ENCODE measurements at places on chromosomes 4 and X. TPM values are rescaled to one million over a fixed set of nuclear protein-coding genes. Genes with fewer than 3 reads are reported as not detected.

The TAF9B gene
- 14.2 TPM for total RNA-seq

GRCh38 chr4:85728464-85728863, 253.5 kb downstream of the ARHGAP24 start:
- no peak for DNase-seq

DNA sequence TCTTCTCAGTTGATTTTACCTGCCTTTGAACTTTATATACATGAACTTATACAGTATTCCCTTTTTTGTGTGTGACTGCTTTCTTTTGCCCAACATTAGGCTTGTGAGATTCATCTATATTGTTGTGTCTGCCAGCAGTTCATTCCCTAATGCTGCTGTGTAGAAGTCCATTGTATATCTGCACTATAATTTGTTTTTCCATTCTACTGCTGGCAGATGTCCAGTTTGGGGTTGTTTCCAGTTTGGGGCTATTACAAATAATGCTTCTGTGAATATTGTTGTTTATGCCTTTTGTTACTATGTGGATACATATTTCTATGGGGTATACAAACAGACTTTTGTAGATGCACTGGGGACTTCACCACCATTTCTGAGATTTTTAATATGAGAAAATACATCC, 268.4 kb downstream of the DCTD start:
- DNase-seq, result no peak

The VEGFD gene
- 1.7 TPM for total RNA-seq

GRCh38 chr4:32249040-32249439, 1528.9 kb downstream of the PCDH7 start:
- no peak for DNase-seq

- no peak for DNase-seq
These were observed 77.9 kb downstream of the EGF start for GRCh38 chr4:109990261-109991257.

The SMAD1 gene
- total RNA-seq, result 61.7 TPM

The ATP2B3 gene
- not detected for total RNA-seq

DNA sequence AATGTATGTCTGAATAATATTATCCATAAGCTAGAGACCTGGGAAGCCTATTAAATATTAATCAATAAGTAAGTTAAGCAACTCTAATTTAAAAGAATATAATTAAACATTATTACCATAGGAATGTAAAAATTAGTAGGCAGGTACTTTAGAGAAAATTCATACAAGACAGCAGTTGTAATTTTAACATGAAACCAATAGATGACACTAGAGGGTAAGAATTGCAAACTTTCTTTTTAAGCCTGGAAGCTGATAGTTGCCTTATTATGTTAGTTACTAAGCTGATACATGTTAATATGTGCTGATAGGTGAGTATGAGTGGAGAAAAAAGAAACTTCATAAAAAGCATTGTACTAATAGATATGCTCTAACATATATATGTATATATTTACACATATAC, 1157.4 kb downstream of the FAM133A start:
- DNase-seq, result no peak

DNA sequence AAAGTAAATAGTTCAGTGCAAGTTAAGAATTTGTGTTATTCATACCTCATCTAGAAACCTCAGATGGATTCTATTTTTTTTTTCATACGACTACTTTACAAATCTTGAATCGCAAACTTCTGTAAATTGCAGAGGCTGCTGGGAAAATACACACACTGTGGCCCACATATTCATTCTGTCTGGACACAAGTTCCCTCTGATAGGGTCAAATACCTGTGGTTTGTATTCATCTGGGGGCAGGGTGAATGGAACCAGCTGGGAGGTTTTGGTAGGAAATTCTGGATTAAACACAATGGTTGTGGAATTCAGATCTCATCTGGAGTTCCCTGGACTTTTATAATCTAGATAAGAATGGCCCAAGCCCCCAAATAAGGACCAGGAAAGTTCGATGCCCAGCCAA, 56.2 kb downstream of the SPATA18 start:
- DNase-seq, result no peak

The ADGRG4 gene
- not detected for total RNA-seq

The MAOB gene
- total RNA-seq, result 4.5 TPM

DNA sequence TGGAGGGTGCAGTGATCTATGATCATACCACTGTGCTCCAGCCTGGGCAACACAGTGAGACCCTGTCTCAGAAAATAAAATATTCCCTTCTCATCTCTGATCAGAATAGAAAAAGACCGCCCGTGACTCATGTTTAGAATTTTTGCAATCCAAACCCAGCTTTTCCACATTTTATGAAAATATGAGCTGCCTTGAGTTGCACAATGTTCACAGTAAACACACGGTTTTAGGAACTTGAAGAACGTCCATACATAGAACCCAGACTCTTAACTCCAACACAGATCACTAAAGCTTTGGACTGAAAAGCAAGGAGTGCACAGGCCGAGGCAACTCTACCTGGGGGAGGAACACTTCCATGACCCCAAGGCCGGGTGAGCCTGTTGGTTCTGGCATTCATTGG, 305.0 kb downstream of the TENM3 start:
- no peak for DNase-seq

- DNase-seq, result no peak
These were observed 212.6 kb upstream of the JADE1 start for GRCh38 chr4:128596853-128597252.

The GAGE12H gene
- not detected for total RNA-seq

The GUCY1B1 gene
- total RNA-seq, result 8.1 TPM

The FAT4 gene
- total RNA-seq, result 5.4 TPM

- no peak for DNase-seq
These were observed 8.1 kb upstream of the ARX start for GRCh38 chrX:25023908-25024307.

- no peak for DNase-seq
These were observed 109.8 kb upstream of the ANXA3 start for GRCh38 chr4:78441756-78442155.

The ANTXR2 gene
- 9.8 TPM for total RNA-seq

- DNase-seq, result no peak
These were observed 234.0 kb upstream of the SLIT2 start for GRCh38 chr4:20017777-20018115.

DNA sequence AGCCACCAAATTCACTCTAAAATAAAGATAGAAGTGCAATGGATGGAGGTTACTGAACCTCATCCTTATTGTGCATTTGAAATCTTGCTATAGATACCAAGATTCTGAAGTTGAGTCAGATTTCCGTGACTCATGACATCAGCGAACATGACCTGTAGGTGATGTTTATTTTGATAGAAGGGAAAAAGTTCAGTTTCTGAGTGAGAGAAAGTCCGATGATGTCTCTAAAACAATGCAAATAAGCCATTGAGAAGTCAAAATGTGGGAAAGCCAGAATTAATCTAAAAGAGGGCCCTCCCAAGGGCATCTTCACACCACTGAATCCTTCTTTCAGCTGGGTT, 20.0 kb downstream of the PHOX2B start:
- no peak for DNase-seq

DNA sequence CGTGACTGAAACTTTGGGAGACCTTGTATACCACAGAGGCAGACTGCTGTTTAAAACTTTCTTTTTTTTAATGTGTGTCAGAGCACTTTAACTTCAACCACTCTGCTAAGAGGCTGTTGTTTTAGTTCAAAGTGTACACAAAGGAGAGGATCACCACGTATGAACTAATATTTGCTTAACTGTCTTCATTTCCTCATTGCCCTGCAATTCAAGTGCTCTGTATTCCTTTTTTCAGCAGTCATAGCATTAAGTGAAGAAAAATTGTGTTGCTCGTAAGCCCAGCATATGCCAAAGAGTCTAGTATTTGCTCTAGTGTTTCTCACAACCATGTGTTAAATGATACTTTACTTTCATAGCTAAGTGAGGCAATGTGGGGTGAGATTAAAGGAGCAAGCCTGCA, 63.0 kb upstream of the HHIP start:
- DNase-seq, result no peak

- DNase-seq, result no peak
These were observed 72.9 kb upstream of the STIM2 start for GRCh38 chr4:26787461-26788340.

The ABCE1 gene
- 80.4 TPM for total RNA-seq

DNA sequence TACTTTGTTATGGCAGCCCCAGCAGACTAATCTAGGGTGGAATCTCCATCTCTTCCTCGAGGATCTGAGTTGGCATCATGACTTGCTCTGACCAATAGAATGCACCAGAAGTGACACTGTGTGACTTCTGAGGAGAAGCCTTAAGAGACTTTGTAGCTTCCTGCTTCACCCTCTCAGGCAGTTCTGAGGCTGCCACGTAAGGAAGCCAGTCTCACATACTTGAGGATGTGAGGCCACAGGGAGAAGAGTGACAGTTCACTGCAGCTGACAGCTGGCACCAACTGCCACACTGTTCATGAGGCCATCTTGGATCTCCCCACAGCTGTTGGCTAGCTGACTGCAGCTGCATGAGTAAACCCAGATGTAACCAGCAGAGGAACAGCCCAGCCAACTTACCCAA, 29.3 kb upstream of the BCOR start:
- DNase-seq, result no peak

The MAGEA9B gene
- not detected for total RNA-seq

GRCh38 chrX:8018934-8019333, 91.7 kb upstream of the PNPLA4 start:
- DNase-seq, result no peak

The PRKX gene
- total RNA-seq, result 42.2 TPM

DNA sequence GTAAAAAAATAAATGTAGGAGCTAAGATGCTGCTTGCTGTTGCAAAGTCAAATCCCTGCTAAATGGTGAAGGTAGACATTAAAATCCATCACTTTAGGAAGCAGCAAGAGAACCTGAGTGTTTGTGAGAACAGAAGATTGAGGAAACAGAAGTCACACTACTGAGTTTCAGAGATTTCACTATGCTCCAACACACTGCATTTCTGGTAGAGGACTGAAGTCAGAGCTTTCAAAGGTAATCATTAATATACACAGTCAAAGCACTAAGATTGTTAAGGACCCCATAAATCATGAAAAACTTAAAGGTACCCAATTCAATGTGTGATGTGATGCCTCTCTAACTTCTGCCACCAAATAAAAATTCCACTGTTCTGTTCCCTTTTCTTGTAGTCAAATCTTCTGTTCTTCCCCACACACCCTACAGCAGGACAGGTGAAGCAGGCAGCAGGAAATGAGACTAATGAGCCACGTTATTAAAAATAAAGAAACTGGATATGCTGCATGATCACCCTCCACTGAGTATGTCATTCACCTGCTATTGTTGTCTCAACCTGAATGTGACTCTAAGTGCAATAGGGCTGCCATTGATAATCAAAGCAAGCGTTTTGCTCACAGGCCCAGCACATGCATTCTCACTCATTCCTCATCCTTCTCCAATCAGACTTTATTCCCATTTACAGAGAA, 28.9 kb upstream of the APELA start:
- no peak for DNase-seq

- no peak for DNase-seq
These were observed 70.5 kb upstream of the COX18 start for GRCh38 chr4:73139991-73140390.

GRCh38 chr4:162659716-162660115, 495.9 kb upstream of the FSTL5 start:
- no peak for DNase-seq

The IL15 gene
- 2.1 TPM for total RNA-seq

DNA sequence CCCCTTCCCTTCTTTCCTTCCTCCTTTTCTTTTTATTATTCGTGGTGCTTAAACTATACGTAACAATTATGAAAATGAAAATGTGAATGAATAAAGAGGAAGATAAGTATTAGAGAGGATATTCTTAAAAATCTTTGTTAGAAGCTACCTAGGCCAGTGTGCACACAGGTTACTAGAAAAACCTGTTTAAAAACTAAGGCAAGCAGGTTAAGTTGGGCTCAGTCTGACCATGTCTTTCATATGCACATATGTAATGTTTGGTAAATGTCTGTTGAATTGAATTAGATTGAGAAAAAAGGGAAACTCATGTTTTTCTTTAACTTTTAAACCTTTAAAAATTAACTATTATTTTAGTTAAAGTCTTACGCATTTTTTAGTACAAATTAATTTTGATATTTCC, 7.8 kb downstream of the SHROOM3 start:
- no peak for DNase-seq

The EPHA5 gene
- 0.24 TPM for total RNA-seq

GRCh38 chr4:107380836-107381438, 339.1 kb downstream of the PAPSS1 start:
- DNase-seq, result no peak

DNA sequence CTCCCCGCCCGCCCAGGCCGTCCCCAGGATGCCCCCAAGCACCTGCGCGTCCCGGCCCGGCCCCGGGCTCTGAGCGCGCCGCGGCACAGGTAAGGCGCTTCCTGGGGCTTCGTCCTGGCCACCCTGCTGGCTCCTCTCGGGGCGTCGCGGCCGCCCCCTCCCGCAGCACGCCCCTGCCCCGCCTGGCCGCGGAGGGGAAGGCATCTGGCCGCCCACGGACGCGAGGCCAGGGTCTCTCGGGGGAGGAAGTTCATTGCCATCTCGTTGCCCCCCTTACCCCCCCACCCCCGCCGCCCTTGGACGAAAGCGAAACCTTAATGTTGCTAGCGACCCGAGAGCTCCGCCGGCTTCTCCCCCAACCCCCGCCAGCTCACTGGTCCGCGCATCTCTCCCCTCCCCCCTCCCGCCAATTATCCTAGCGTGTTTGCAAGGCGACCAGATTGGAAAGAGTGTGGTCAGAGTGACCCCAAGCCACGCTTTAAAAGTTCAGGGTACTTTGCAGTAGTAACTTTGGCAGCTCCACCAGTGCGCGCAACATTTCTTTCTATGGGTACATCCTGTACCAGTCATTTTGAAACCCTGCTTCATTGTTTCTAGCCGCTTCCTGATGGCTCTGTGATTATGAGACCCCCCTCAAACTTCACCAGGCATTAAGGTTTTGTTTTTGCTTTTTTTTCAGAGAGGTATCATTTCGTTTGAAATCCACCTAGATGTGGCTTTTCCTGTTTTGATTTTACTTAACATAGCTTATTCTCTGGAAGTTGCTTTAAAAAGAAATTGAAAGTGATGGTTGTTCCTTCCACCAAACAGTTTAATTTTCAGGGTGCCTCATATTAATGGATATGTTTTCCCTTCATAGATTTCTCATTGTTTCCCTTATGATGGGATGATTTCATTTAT, 626 bp downstream of the TBC1D1 start:
- DNase-seq, result no peak

GRCh38 chr4:78040431-78040830, 16.7 kb upstream of the FRAS1 start:
- no peak for DNase-seq
